ENCODE measurements at places on chromosomes 4 and X.

- DNase-seq = no peak
These were observed 19.9 kb downstream of the MAN2B2 start for GRCh38 chr4:6594826-6595355.

DNA sequence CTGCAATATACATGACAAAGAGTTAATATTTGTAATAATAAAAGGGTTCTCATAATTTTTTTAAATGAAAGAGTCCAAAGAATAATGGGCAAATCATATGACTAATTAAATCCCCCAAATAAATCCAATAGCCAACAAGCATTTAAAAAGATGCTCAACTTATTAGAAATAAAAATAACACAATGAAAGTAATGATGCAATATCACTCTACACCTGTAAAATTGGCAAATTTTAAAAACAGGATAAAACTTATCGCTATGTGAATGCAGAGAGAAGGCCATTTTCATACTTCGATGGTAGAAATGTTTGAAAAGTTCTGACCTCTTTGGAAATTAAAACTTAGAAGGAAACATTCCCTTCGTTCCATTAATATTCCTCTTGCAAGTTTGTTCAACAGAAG is 1.9 kb downstream of the F8 start:
- DNase-seq = no peak

GRCh38 chrX:42585842-42586621 is 191.9 kb downstream of the PPP1R2C start:
- DNase-seq = no peak

DNA sequence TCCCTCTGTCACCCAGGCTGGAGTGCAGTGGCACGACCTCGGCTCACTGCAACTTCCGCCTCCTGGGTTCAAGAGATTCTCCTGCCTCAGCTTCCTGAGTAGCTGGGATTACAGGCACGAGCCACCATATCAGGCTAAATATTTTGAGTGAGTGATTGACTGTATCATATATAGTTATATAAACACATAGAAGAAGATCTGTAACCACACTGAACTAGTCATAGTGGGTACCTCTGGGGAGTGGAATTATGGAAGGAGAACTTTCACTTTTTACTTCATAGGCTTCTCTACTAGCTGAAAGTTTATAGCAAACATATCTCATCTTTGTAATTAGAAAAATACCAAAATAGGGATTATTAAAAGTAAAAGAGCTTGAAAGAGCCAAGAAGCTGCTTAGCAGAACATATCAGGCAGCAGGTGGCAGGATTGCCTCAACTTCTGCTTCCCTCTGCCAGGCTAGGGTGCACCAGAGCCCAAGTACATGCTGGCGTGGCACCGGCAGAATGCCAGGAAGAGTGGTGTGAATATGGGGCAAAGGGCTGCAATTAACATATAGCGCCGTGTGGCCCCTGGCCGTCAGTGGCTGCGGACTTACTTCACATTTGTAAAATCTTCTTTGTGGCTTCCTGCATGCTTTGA is 39.5 kb upstream of the CD40LG start:
- DNase-seq = peak; percentile 51

DNA sequence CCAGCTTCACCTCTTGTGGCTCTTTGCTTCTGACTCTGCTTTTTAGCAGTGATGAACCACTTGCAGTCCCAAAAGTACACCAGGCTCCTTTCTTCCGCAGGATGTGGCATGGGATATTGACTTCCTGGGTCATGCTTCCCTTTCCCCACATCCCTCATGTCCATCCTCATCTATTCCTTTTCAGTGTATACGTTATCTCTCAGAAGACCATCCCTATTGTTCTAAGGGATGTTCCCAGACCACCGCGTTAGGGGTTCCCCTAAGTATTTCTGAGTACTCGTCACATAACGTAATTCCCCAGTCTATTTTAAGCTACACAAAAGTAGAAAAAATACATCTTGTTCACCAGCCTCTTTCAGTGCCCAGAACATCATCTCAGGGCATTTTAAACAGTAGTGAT is 71.1 kb upstream of the NLGN4X start:
- no peak for DNase-seq

GRCh38 chr4:147044241-147044640 is 98.6 kb upstream of the TTC29 start:
- DNase-seq = no peak

GRCh38 chrX:21932292-21933002 is 8.1 kb upstream of the SMS start:
- DNase-seq = no peak

GRCh38 chr4:11624370-11624769 is 195.7 kb upstream of the HS3ST1 start:
- no peak for DNase-seq

DNA sequence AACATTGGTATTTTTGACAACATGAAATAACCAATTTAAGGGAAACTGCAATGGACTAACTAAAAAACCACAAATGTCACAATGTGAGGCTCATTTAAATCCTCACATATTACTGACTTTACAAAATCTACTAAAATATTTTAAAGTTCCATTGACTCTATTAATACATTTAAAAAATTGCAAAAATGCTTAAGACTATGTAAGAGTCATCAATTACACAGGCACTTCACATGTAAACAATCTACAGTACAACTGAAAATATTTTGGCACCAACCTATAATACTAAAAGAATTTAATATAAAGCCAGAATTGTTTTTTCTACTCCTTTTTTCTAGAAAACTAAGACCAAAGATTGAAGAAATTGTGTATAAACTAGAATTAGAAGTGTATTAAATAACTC is 76.8 kb upstream of the RBMXL3 start:
- DNase-seq = no peak

- DNase-seq = no peak
These were observed 83.1 kb upstream of the FTHL17 start for GRCh38 chrX:31154946-31155345.

DNA sequence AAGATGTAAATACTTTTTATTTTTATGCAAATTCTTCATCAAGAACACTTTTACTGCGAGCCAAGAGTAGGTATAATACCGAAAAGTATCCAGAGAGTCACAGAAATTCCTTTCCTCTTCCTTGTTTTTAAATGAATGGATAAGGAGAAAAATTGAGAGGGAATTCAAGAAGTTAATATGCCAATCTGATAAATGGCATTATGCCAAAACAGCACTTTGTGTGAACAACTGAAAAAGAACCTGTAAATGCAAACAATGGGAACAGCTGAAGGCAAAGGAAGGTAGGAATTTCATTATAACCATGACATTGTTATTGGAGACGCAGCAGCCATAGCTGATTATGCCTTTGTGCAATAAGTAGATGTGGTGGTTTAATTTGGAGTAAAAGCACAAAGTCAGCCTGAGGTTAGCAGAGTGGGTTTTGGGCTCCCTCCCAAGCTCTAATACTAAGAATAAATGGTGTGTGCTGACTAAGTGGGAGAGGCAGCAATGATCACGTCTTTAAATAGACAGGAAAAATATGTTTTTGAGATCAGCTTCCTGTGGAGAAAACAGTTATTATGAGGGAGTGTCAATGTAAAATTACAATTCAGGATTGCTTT is 209.8 kb upstream of the NDST4 start:
- DNase-seq = no peak

- DNase-seq = no peak
These were observed 92.7 kb upstream of the PPP2R3B start for GRCh38 chrX:479273-479981.

GRCh38 chr4:80489798-80490197 is 154.3 kb downstream of the CFAP299 start:
- DNase-seq = no peak

GRCh38 chrX:18010253-18010652 is 149.2 kb upstream of the RAI2 start:
- DNase-seq = no peak

- no peak for DNase-seq
These were observed 505.6 kb downstream of the RAPGEF2 start for GRCh38 chr4:159608436-159608835.

DNA sequence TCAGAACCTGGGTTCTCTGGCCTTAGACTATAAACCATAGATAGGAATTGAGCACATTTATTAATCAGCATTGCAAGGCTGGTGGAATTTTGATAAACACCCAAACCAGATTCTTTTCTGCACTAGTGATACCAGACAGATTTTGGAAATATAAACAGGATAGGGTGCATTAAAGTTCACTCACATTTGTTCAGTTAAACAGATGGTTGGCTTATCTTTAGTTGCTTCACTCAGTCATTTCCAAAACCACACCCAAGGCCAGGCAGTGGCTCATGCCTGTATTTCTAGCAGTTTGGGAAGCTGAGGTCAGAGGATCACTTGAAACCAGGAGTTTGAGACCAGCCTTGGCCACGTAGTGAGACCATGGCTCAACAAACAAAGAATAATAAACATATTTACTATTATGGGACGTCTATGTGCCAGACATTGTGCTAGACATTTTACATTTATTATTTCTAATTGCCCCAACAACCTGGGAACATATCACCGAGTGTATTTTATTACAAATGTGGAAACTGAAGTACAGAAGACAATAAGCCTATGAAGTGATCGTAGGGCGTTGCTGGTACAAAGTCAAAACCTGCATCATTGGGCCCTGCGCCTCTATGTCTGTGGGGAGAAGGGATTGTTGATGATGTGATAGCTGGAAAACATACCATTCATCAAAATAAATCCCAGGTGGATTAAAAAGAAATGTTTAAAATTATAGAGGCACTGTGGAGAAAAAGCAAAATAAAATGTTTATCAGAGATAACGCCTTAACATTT is 15.0 kb downstream of the ADD1 start:
- DNase-seq = no peak

GRCh38 chr4:184833046-184833838 is 7.5 kb upstream of the ACSL1 start:
- DNase-seq = no peak

GRCh38 chrX:106710771-106711170 is 15.7 kb upstream of the RNF128 start:
- no peak for DNase-seq

GRCh38 chrX:24335871-24336270 is 22.0 kb upstream of the SUPT20HL2 start:
- DNase-seq = no peak

- DNase-seq = no peak
These were observed 294.0 kb downstream of the HS3ST1 start for GRCh38 chr4:11134705-11135104.

DNA sequence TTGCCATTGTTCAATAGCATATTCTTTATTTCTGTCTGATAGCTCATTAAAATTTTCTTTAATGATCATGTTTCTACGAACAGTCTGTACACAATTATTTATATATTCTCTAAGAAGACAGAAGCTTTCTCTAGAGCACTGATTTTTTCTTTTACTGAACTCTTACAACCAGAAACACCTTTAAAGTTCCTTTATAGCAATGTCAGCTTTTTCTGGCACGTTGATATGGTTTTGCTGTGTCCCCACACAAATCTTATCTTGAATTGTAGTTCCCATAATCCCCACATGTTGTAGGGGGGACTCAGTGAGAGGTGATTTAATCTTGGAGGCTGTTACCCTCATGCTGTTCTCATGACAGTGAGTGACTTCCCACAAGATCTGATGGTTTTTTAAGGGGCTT is 299.4 kb downstream of the PPARGC1A start:
- DNase-seq = no peak

DNA sequence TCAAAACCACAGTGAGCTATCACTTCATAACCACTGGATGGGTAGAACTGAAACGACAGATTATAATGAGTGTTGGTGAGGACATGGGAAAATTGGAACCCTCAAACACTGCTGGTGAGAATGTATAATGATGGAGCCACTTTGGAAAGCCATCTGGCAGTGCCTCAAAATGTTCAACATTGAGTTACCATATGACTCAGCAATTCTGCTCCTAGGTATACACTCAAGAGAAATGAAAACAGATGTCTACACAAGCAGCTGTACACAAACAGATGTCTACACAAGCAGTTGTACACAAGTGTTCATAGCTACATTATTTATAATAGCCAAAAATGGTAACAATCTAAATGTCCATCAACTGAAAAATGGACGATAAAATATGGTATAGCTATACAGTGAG is 143.9 kb downstream of the PDGFRA start:
- DNase-seq = no peak

DNA sequence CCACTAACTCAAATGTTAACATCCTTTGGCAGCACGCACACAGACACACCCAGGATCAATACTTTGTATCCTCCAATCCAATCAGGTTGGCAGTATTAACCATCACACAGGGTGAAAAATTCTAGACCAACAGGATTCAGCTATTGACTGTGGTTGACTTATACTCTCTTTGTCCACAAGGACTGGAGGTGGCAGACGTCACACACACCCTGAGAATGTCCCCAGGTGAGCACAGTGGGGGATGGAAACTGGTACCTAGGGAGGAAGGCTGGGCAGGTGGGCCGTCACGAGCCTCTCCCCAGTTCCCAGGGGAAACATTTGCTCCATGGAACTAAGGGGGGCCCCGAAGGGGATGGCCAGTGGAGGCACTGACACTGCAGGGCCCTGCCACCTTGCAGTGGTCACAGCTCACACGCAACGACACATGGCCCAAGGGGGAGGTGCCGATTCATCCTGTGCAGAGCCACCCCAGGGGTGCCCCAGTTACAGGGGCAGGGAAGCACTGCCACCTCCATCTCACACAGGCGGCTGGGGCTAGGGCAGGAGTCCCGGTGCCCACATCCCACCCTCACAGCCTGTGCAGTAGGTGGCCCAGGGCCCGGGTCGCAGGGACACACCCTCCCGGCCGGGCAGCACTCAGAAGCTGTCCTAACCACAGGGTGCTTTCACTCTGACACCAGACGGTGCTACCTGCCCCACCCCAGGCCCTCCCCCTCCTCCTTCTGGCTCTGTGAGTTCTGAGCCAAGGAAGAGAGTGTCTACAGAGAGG is 17.4 kb downstream of the ZFYVE28 start:
- DNase-seq = no peak

DNA sequence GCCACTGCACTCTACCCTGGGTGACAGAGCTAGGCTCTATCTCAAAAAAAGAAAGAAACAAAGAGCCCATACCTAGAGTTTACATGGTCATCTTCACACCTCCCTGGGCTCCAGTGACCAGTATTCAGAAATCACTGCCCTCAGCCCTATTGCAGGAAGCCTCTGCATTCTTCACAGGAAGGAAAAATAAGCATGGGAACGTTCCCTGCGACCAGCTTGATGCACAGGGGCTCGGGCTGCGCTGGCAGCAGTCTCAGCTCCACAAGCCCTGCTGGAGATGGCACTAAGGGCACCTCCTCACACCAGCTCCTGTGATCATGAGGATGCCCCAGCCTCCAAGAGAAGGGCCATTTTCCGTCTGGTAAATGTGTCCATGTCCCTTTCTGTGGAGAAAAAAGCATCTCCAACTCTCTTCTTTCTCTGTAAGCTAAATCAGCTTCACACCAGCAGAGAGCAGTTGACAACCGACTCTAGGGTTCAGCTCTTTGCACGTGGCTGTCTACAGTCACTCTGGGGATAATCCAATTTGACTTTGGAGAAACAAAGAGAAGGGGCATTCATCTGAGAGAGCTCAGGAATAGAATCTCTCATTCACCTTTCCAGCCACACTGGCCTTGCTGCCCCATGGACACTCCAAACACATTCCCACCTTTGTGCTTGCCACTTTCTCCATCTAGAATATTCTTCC is 33.1 kb downstream of the LDB2 start:
- DNase-seq = no peak

All from activated CD4-positive, alpha-beta T cell treated with anti-CD3 and anti-CD28 coated beads, Interleukin-2, amount 50 U/mL, for 4 hours (primary cell).